ENCODE measurements at places on chromosomes 5 and 9.

GRCh38 chr9:129557192-129558036, 63.5 kb downstream of the C9orf50 start:
- DNase-seq, result no peak

GRCh38 chr9:19469271-19469670, 60.5 kb downstream of the ACER2 start:
- no peak for DNase-seq

DNA sequence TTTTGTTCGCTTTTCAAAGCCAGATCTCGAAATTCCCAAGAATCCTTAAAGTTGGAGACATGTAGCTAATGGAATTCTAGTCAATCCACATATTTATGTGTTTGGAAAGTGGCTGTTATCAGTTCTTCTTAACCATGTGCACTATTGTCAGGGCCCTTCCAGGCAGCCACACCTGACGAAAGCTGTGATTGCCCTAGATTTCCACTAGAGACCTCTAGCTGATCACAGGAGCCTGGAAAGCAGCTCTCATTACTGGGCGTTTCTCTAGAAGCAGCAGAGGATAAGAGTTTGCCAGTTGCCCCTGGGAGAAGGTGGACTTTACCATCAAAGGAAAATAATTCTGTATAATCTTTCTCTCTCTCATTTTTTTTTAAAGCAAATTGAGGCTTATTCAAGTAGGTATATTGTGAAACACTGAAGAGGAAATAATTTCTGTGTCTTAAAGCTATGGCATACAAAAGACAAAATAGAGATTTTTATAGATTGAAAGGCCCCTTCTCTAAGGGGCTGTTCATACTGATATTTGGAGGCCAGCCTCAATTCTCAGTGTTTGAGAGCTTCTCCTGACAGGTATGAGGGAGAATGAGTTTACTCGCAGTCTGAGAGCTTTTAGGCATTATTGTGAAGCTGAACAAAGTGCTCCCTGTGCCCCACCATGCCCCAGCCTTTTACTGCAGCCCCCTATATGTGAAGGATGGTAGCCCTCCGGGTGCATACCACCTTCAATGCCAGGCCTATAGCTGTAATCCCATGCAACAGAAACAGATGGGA, 405.4 kb upstream of the ACTBL2 start:
- DNase-seq, result peak; percentile 36

- DNase-seq, result no peak
Measured at GRCh38 chr5:139335811-139336210, 5.8 kb upstream of the PAIP2 start.

GRCh38 chr5:87113861-87114260, 153.8 kb upstream of the RASA1 start:
- DNase-seq, result no peak

Data from right renal cortex interstitium (tissue), 3 donors.